Right kidney (tissue), 9 donors: ENCODE measurements at places on chromosomes 6 and 20.

DNA sequence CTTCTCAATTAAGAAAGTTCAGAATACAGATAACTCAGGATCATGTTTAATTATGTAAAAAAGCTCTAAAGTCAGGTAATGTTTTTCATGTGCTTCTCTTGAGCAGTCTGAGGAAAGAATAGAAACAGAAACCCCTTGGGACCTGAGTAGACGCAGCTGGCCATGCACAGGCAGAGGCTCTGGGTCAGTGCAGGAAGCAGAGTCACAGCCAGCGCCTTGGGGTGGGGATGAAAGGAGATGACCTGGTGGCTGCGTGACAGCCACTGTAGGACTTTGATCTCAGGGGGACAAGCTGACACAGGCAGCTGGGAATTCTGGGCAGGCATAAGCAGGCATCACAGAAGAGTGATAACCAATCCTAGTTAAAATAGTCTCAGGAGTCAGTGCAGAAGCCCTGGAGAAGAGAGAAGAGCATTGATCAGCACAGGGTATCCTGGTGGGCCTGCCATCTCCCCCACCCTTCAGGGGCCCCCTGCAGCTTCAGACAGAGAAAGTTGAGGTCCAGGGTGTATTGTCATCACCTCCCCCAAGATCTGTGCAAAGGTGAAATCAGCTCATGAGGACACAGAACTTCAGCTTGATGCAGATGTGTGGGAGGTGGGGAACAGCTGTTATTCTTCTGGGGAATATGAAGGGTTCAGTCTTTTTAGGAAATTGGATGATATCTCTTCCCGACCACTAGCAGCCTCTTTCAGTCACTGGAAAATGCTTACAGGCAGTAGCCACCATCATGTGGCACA, 6.4 kb downstream of the HLA-DQB1 start:
- no peak for DNase-seq

DNA sequence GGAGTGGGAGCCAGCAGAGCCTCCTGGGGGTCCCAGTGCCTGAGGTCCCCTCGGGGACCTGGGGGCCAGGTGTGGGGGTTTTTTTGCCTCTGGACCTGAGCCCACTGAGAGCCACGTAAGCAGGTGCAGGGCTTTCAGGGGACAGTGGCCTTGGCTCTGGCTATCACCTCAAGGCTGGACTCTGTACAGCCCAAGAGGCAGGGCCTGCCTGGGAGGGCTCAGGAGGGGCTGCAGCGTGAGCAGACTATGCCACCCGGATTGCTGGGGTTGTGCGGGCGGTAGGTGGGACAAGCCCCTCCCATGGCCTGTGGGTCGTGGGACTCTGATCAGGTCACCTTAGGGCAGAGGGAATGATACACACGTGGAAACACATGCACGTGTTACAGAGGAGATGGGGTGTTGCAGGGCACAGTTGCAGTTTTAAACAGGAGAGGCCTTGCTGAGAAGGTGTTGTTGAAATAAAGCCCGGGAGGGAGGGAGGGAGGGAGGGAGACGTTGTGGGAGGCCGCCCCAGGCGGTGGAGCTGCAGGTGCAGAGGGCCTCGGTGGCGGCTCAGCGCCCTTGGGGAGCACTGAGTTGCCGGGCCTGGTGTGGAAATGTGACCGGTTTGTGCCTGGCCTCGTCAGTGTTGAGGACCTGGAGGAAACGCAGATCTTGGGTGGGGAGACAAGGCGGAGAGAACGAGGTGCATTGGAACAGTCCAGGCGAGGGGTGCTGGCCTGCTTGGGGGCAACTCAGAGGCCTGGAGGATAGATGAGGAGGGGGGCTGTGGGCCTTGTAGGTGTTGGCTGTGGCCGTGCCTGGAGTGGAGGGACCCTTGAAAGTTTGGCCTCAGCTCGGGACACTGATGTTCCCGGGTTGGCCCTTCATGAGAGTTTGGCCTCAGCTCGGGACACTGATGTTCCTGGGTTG, 2.3 kb downstream of the TCEA2 start:
- no peak for DNase-seq

DNA sequence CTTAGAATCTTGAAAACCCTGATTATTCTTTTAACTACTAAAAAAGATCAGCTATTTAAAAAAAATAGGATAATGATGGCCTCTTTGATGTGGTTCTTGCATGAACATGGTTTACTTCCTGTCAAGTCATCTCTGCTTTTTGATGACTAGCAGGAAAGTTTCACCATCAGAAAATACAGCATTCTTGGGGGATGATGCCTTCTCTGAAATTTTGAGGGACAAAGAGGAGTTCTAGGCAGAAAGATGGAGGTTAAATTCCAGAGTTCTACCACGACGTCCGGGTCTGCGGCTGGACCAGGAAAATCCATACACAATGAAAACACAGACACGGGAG, 130.4 kb downstream of the OLIG3 start:
- no peak for DNase-seq

DNA sequence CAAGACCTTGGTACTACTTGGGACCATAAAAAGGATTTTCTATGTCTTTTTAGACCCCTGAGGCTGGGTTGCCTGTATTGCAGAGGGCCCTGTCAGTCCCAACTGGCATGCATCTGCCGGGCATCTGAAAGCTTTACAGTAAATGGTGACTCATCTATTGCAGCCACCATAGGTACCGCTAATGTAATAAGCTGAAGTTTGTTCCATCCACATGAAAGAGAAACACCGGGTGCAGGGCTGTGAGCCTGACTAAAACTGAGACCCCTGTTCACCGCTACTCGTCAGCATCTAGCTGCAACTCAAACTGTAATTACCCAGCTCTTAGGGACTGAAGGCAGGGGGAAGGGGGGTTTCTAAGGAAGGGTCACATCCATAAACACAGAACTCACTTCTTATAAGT, 49.5 kb downstream of the TRERF1 start:
- no peak for DNase-seq

GRCh38 chr6:37007340-37008043, 2.0 kb downstream of the FGD2 start:
- DNase-seq = no peak

DNA sequence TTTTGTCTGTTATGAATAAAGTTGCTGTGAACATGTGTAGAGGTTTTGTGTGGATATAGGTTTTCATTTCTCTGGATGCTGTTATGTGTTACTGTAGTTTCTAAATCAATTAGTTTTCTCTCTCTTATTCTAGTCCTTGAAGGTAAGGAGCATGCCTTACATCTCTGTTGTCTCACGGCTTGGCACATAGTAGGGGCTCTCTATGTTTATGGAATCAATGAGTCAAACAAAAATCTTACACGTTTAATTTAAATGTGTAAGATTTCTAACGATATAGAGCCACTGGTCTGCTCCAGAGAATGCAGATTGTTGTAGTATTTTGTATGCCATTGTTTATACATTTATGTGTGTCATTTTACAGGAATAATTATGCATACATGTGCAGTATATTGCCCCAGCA, 15.3 kb upstream of the DHX35 start:
- no peak for DNase-seq

- DNase-seq = no peak
These were observed 16.3 kb downstream of the PKIG start for GRCh38 chr20:44598423-44599305.

GRCh38 chr20:31595654-31596411, 9.3 kb upstream of the ID1 start:
- peak; percentile 80 for DNase-seq

DNA sequence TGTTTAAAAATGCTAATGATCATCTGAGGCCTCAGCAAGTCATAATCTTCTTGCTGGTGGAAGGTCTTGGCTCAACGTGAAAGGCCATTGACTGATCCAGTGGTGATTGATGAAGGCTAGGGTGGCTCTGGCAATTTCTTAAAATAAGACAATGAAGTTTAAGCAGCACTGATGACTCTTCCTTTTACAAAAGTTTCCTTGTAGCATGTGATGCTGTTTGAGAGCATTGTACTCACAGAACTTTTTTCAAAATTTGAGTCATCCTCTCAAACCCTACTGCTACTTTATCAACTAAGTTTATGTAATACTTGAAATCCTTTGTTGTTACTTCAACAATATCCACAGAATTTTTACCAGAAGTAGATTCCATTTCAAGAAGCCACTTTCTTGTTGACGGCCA, 382.3 kb downstream of the ESR1 start:
- no peak for DNase-seq
